ENCODE measurements at places on chromosomes 3 and 15. TPM values are rescaled to one million over a fixed set of nuclear protein-coding genes. Genes with fewer than 3 reads are reported as not detected.

Gene ADAMTS7
- total RNA-seq = 1.3 TPM

Gene DUT
- total RNA-seq = 259 TPM

Gene ZNF385D
- total RNA-seq = not detected

GRCh38 chr3:19073341-19074105, 74.8 kb upstream of the KCNH8 start:
- no peak for DNase-seq
- peaks cover 1% of the 10 kb centered on the region for H3K27me3 ChIP-seq
- no peaks in the 10 kb centered on the region for H3K4me1 ChIP-seq
- H3K27ac ChIP-seq = no peak overlapping the region

DNA sequence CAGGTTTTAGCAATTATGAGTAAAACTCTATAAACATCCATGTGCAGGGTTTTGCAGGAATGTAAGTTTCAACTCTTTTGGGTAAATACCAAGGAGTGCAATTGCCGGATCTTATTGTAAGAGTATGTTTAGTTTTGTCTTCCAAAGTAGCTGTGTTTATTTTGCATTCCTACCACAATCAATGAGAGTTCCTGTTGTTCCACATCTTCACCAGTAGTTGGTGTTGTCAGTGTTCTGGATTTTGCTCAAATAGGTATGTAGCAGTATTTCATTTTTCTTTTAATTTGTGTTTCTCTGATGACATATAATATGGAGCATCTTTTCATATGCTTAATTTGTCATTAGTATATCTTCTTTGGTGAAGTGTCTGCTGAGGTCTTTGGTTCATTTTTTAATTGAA, 185.1 kb upstream of the GALNT15 start:
- H3K4me1 ChIP-seq = no peaks in the 10 kb centered on the region
- no peaks in the 10 kb centered on the region for H3K36me3 ChIP-seq
- no peak overlapping the region for H3K4me3 ChIP-seq
- no peak overlapping the region for H3K27ac ChIP-seq

- H3K36me3 ChIP-seq = no peaks in the 10 kb centered on the region
- no peaks in the 10 kb centered on the region for H3K4me1 ChIP-seq
- H3K27me3 ChIP-seq = no peaks in the 10 kb centered on the region
- H3K4me3 ChIP-seq = no peak overlapping the region
- H3K27ac ChIP-seq = no peak overlapping the region
- no peak for DNase-seq
Measured at GRCh38 chr3:131717493-131717892, 214.7 kb upstream of the MRPL3 start.

DNA sequence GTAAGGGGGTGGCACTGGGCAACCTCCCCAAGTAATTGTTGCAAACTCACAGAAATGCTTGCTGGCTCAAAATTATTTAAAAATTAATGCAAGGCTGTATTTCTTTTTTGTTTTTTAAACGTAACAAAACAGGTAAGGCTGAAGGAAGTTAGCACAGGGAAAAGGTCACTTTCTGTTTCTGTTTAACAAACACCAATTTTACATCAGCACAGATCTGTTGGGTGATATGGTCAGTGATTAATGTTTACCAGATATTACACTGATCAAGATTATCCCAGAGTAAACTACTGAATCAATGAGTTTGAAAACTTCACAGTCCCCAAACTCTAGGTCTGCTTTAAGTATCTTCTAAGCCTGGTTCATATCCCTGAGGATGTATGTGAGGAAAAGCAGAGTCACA, 558.0 kb downstream of the FOXP1 start:
- H3K4me3 ChIP-seq = no peak overlapping the region
- no peak for DNase-seq
- peaks cover 51% of the 10 kb centered on the region for H3K36me3 ChIP-seq
- H3K27ac ChIP-seq = peak overlapping the region; percentile 16

Data from activated CD4-positive, alpha-beta T cell treated with anti-CD3 and anti-CD28 coated beads, Interleukin-2, amount 10 ng/mL, durations not matched to agents 24 days and 14 days (primary cell).